ENCODE measurements at places on chromosomes 4 and X.

- DNase-seq, result peak; percentile 90
Measured at GRCh38 chr4:156974264-156974663, 2.7 kb upstream of the PDGFC start.

DNA sequence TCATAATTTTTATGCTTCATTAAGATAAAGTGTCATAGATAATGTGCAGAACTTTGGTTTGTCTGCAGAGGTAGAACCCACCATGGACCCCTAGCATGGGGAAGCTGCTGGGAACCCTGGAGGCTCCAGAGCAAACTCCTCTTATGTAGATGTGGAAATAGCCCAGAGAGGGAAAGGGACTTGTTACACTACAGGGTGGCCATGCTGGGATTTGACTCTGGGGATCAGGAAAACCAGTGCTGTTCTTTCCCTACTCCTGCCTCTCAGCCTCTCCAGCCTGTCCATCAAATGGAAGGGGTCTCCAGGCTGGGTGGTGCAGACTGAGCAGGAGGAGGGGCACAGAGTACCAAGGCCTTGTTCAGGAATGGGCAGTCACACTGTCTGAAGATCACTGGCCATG lies 54.2 kb downstream of the MSX1 start:
- no peak for DNase-seq

DNA sequence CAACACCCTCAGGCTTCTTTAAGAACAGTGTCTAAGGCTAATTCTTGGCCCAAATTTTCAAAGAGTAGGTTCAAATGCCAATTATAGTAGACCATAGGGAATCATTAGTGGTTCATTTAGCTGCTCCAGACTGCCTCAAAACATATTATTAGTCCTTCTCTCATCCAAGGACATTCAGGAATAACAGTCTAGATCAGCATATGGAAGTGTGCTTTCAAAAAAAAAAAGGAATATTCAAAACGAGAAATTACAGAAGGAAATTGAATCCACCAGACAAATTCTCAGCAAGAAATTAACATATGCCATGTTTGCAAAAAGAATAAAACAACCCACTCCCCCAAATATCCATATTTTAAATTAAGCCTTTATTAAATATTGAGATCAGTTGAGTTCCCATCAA lies 293.1 kb downstream of the SMARCA1 start:
- no peak for DNase-seq

DNA sequence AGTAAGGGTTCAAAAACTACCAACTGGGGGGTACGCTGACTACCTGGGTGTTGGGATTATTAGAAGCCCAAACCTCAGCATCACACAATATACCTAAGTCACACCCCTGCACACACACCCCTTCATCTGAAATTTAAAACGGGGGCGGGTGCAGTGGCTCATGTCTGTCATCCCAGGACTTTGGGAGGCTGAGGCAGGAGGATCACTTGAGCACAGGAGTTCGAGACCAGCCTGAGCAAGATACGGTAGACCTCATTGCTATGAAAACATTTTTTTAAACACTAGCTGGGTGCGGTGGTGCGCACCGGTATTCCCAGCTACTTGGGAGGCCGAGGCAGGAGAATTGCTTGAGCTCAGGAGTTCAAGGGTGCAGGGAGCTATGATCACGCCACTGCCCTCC lies 331.0 kb downstream of the ASMT start:
- DNase-seq, result no peak

DNA sequence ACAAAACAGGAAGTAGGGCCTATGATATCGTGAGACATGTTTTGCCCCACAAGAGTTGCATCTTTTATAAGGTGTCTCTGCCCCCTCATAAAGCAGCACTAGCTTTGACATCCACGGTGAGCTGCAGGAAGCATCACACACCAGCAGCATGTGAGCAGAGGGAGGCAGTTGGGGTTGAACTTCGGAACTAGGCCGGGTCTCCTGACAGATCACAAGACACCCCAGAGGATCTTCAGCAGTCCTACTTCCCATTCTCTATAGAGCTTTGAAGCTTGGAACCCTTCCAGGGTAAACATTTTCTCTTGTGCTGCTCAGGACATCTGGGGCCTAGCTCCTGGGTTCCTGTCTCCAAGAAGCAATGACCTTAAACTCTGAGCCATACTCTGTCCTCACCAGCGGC lies 27.5 kb downstream of the YY2 start:
- no peak for DNase-seq

DNA sequence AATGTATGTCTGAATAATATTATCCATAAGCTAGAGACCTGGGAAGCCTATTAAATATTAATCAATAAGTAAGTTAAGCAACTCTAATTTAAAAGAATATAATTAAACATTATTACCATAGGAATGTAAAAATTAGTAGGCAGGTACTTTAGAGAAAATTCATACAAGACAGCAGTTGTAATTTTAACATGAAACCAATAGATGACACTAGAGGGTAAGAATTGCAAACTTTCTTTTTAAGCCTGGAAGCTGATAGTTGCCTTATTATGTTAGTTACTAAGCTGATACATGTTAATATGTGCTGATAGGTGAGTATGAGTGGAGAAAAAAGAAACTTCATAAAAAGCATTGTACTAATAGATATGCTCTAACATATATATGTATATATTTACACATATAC lies 1157.4 kb downstream of the FAM133A start:
- DNase-seq, result no peak

DNA sequence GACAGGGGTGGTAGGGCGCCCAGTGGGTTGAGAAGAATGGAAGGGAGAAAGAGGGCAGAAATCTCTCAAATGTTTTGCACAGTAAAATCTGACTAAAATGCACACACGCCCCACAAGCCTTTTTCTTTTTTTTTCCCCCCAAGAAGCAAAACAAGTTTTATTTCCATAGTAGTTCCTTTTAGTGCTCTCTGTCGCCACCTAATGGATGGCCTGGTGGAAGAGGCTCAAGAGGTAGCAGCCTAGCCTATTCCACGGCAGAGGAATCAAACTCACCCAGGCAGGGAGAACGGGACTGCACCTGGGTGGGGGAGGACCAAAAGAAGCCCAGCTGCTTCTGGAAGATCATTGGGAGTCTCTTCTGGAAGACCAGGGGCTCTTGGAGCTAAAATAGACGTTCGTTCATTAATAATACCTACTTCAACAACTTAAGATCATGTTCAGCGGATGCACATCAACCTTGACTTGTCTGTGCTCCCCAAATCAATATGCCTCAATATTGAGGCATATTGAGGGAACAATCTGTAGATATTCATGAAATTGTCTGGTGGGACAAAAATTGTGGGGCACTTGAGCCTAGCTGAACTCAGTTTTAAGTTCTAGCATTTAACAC lies 31.6 kb upstream of the IRAK1 start:
- DNase-seq, result peak; percentile 48

GRCh38 chr4:104022226-104022625 lies 302.4 kb upstream of the TACR3 start:
- no peak for DNase-seq

GRCh38 chr4:184421533-184422155 lies 52.7 kb downstream of the IRF2 start:
- DNase-seq, result no peak
